ENCODE measurements at places on chromosomes 4 and X.

DNA sequence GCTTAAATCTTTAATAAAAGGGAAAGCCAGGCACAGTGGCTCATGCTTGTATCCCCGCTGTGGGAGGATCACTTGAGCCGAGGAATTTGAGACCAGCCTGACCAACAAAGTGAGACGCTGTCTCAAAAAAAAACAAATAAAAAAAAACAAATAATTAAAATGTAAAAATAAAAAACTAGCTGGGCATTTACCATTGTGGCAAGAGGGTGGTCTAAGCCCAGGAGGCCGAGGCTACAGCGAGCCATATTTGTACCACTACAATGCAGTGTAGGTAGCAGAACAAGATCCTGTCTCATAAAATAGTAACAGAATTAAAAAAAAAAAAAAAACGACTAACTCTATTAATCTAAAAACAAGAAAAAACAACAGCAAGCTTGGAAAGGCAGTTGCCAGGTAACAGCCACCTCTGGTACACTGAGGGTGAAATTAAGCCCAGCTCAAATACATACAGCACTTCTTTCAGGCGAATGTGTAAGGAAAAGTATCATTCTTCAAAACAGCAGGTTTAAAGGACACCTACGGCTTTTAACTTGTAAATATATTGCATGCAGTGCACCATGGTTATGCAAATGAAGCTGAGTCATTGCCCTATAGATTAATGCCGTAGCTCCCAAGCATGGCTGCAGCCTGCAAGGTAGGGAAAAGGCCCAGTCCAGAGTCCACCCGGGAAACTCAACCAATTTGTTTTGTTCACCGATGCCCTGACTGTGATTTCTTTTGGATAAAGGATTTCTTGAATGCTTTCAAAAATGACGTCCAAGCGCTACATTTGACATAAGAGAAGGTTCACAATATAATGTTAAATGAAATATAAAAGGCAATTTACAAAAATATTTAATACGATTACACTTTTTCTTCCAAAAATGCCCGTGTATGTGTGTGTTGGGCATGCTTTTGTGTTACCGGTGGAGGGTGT lies 14.5 kb upstream of the TXLNG start:
- no peak for DNase-seq

DNA sequence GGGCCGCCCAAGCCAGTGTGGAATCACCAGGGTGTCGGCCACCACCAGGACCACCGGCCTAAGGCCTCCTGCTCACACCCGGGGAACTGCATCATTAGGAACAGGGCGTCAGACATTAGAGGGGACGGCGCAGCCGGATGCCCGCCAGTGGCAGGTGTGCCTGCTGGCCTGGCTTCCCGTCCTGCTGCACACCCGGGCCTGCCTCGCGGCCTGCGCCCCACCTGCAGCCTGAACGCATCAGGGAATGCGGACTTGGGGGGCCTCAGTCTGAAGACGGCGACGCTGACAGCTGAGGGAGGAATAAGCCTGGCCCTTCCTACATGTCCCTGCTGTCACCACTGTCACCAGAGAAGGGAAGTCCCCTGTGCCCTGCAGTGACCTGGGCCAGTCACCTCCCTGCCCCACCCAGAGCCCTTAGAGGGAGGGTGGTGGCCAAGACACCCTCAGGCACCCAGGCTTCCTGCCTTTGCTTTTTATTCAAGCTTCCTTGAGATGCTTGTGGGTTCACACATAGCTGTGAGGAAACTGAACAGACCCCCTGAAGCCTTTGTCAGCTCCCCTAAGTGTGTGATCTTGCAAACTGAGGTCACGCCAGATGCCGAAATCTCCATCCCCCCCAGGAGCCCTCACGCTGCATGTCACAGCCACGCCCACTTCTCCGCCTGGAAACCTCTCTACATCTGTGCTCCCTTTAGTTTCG lies 3.2 kb downstream of the DGKQ start:
- no peak for DNase-seq

- no peak for DNase-seq
Observed at GRCh38 chr4:76535603-76536372, 100.8 kb downstream of the SHROOM3 start.

DNA sequence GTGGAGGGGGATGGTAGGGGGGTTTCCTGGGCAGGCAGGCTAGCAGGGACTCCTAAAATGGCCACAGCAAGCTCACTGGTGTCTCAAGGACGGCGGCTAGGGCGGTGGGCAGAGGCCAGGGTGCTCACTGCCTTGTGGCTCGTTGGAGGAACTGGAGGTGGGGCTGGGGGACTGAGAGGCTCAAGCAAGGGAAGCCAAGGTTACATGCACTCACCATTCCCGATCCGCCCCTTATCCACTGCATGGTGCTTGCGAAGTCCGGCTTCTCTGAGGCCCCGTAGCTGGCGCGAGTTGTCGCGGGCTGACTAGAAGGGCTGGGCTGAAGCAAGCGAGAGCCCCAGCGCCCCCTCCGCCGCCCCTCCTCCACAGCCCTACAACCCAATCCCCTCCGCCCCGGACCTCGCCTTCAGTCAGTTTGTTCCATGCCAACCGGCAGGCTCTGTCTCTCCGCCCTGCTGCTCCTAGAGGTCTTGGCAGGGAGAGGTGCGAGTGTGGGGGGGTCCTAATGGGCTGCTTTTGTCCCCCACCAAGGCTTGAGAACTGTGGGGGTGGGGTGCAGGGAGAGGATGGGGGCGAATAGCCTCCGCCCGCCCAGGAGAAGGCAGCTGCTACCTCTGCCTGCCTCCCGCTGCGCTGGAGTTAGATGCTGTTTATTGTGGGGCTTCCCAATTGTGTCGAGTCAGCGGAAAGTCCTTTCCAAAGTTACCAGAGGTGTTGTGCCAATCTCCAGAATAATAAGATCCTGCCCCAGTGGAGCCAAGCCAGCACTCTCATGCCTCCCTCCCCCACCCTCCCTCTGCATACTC lies at the start of gene ARHGEF9:
TSS of gene ARHGEF9 (minus strand) at position 313 of the 806 bp plus-strand sequence. CDS start at position 244, 69 bp downstream.
- no peak for DNase-seq

DNA sequence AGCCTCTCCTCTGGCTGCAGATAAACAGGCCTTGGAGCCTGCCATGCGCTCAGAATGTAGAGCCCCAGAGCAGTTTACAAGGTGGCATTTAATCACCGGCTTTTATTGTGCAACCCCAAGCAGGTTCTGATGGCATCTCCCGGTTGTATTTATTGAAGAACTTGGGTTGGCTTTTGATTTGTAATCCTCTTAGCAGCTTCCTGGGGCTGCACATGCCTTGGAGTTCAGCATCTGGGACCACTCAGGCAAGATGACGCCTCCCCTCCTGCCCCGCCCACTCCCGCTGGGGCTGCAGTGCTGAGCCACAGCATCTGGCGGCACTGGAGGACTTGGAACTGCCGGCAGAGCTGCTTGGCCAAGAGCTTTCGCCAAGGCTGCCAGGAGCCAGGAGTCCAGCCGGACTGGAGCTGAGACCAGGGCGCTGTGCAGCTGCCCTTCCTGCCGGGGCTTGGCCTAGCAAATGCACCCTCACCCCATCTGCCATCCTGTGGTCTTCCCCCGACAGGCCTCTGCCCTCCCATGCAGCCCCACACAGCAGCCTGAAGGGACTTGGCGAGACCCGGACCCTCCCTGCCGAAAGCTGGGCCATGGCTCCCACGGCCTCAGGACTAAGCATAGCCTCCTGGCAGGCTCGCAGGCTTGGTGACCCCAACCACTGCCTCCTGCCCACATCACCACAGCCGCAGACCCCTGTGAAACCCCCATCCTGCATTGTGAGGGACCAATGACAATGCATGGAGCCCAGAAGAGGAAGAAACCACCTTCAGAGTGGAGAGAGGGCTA lies 5.4 kb downstream of the HTRA3 start:
- DNase-seq = no peak

DNA sequence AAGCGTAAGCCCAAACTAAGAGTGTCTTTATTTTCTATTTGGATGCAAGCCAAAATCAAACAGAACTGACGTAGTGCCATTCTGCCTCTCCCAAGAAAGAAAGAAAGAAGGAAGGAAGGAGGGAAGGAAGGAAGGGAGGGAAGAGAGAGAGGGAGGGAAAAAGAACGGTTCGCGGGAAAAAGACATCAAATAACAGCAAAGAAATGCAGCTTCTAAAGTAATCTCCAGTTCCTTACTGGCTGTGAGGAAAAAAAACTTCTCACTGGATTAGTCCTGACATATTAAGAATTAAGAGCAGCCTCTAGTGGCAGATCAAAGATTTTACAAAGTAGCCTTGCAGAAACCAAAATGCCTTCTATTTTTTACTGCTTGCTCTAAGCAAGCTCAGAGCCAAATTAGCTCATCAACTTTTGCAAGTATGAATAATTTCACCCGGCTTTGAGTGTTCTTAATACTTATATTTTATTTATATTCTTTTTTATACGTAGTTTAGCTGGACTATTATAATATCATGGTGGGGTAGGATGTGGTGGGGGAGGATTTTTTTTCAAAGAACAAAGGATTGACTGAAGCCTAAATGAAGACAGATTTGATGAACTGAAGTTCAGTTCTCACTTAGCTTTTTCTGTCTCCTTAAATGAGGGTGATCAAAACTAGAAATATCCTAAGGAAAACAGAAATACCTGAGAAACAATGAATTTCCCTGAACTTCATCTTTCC lies 36.6 kb downstream of the PITX2 start:
- no peak for DNase-seq

GRCh38 chrX:47278691-47279090 lies 45.9 kb downstream of the USP11 start:
- no peak for DNase-seq

DNA sequence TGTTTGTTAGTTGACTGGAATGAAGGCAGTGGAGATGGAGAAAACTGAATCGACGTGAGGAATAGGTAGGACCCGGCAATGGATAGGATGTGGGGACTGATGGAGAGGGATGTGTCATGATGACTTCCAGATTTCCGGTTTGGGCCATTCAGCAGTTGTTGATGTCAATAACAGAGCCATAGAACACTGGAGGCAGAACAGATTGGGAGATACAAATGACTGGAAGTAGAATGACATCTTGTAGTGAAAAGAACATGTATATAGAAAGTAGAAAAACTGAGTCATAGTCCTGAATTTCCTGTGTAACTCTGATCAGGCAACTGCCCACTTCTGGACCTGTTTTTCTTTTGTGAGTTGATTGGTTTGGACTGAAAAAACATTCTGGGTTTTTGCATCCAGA lies 24.5 kb downstream of the CETN2 start:
- DNase-seq = no peak

DNA sequence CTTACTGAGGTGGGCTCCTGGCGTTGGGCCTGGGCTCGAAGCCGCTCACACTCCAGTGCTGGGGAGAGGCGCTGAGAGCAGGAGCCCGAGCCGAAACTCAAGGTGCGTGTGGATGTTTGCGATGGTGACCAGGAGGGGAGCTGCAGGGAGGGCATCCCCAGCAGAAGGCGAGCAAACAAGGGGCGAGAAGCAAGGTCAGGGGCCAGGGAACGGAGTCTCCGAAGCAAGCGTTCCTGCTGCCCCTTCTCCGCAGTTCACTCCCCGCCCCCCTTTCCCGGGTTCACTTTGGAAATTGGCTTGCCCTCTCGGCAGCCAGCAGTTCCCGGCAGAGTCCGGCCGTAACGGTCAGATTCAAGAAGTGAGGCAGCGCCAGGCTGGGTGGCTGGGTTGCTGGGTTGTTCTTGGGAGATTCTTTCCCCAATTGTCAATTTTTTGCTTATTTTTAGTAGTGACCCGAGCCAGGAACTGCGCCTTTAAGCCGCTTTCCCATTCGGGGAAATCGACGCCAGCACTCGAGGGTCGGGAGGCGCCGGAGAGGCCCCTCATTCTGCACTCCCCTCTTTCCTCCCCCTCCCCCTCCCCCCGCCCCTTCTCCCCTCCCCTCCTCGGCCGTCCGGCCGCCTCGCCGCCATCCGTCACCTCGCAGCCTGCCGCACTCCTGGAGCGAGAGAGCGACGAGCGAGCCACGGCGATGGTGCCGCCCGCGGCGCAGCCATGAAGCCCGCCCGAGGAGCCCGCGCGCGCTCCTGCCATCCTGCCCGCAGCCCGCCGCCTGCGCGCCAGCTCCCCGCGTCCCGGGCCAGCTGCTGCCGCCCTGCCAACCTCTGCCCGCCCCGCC lies at the start of gene FRMPD3:
TSS of gene FRMPD3 (plus strand) at position 655 of the 838 bp plus-strand sequence. CDS start 76,937 bp downstream, outside the sequence.
- DNase-seq = peak; percentile 26

DNA sequence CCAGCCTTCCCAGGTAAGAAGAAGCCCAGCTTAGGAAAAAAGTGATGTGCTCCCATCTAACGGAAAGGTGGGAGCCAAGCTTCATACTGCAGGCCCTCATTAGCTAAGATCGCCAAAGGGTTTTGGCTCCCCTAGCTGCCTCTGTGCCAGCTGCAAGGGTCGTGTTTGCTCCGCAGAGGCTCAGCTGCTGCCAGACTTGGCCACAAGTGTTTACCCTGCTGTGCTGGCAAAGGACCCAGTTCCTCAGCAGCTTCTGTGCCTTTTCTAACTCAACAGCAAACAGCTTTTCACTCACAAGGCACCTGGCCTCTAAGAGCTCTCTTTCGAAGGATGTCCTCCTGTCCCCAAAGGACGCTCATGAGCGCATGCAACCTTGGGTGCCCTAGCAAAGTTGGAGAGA lies 12.2 kb upstream of the VMA21 start:
- DNase-seq = no peak

GRCh38 chr4:80005863-80006262 lies 67.2 kb downstream of the ANTXR2 start:
- DNase-seq = no peak
